Stimulated activated CD8-positive, alpha-beta memory T cell treated with anti-CD3 and anti-CD28 coated beads, Interleukin-7, amount 100 ng/mL, for 4 hours (primary cell): ENCODE measurements at places on chromosomes 3 and 15.

DNA sequence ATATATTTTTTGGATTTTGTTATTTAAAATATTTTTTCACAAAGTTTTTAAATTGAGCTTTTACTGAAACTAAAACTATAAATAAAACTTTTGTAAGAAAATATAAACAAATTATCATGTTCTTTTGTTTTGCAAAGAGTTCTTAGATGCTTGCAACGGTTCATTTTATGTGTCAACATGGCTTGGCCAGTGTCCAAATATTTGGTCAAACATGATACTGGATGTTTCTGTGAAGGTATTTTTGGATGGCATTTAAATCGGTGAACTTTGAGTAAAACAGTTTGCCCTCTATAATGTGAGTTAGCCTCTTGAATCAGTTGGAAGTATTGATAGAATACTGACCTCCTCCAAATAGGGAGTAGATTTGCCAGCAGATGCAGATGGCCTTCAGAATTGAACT is 612.6 kb upstream of the NECTIN3 start:
- no peak for DNase-seq

DNA sequence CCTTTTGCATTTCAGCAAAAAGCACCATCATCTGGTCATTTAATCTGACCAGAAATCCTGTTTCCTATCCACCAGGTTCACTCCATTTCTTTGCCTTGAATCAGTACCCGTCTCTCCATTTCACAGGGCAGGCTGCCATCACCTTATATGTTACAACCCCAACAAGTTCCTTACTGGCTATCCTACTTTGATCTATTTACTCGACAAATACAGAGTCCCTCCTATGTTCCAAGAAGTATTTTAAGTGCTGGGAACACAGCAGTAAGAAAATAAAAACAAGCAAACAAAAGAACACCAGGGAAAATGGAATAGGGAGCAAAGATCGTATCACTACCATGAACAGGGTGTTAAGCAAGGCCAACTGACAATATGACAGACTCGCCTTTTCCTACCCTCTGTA is 295.2 kb upstream of the WNT5A start:
- DNase-seq, result no peak

DNA sequence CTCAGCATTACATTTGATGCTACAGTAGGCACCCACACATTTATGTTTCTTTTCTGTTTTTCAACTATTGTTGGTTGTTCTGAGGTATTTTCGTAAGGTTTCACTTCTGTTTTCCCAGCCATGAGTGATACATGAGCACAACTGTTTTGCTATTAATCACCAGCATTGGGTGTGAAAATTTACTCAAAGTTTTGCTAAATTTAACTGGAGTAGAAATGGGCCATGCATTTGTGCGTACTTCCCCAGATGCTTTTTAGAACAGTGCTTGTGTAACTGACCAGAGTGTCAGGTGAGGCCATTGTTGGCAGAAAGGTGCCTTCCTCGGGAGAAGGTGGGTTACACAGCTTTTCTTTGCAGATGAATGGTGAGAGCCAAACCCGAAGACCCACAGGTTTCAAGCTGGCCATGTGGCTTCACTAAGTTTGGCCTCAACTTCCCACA is 70.4 kb downstream of the ST6GAL1 start:
- DNase-seq, result no peak

DNA sequence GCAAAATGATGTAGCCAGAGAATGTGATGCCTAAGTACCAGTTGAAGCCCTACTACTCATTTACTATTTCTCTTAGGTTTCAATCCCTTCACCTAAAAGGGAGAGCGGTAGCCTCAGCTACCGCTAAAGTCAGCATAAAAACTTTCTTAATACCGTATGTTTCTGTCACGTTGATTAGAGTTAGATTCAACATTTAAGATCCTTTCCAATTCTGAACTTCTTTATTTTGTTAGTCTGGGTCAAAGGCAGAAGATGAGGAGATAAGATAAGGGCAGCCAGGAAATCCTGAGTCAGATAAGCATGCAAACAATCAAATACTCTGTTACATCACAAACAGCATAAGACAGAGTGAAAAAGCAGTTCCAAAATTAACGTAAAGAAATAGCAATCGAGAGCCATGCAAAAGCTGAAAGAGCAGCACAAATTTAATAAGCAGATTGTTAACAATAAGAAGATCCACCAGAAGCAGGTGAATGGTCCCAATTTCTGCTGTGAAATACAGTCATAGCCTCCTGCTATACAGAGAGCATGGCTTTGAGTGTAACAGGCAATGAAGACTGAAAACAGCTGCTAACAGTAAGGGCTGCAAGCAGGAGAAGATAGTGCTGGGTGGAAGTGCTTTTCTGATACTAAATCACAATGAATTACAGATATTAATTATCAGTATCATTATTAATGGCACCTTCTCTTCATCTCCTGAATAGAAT is 3.0 kb downstream of the TMEM207 start:
- DNase-seq, result no peak

GRCh38 chr3:122458992-122459391 is 43.1 kb upstream of the WDR5B start:
- DNase-seq, result no peak

DNA sequence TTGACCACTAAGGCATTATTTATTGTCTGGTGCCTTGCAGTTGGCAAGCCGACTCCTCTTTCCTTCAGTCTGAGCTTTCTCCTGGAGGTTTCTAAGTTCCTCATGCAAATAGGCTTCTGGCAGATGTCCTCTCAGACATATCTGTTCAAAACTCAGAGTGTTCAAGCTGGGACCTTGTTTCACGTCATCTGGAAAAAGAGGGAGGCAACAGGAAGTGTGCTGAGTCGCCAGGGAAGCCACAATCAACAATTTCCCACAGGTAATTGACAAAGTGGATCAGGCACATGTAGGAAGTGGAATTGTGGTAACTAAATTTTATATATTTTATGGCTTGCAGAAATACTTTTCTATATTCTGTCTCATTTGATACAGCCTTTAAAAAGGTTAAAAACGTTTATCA is 14.6 kb downstream of the SCG5 start:
- no peak for DNase-seq

- DNase-seq, result no peak
Observed at GRCh38 chr15:53457479-53457878, 302.0 kb downstream of the WDR72 start.

DNA sequence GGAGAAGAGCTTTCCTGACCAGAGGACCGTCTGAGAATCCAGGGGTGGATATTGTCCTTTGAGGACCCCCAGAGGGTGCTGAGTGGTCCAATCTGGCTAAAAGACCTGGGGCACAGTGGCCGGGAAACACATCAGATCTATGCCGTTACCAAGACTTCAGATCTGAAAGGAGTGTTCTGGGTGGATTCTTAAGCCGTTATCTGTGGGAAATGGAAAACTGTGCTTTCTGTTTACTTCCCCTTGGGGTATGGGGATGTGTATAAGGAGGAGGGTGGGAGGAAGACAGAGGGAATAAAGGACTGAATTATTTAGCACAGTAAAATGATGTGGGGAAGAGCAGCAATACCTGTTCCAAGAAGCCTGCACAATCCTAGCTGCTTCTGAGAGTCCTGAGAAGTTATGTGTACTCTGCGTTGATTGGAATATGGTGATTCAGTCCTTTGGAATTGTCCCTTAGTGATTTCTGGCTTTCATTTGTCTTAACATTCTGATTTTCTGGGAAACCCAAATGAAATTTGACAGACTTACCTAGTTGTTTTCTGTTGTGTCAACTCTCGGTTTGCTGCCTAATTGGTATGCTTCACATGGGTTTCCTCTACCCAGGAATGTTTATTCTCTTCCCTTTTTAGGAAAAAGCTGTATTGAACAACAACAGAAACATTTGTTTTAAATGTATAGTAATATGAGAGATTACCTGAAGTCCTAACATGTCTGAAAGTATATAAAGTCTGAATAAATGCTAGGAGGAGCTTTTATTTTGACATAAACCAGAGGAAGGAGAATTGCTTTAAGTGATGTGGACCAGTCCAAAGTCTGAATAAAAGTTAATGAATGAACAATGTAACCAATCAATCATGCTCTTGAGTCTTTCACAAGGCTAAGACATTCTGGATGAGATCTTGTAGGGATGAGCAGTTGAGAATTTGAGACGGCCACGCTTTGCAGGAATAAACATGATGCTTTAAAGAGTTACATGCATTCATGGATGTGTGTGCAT is 427.1 kb upstream of the C2CD4B start:
- DNase-seq, result no peak

DNA sequence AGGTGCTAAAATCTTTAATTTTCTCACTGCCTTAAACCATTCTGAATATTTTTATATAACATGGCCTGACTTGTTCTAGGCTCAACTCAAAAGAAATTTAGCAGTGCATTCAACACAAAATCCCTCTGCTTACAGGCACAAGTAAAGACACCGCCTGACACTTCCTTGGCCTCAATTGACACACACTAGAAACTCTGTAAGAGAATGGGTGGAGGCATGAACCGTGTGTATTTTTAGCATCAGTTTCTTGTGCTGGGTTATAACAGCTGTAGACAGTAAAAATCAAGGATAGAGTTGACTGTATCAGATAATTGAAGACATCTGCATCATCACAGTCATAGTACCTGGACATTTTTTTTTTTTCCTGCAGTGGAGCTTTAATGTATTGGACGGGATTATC is 54.3 kb downstream of the SLC9A9 start:
- no peak for DNase-seq

DNA sequence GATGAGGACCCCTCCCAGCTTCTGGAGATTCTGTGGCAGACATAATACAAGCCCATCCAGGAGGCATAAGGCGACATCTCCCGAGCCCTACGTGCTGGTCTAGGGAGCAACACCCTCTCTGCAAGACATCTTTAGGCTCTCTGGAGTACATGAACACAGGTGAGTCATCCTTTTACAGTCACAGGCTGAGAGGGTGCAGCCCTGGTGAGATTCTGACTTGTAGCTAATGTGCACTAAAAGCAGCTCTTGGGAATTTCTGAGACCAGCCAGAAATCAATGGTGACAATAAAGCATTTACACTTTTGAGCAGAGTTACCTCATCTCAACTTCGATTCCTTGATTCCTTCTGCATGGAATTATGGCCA is 131.1 kb downstream of the XXYLT1 start:
- no peak for DNase-seq

- DNase-seq, result no peak
Observed at GRCh38 chr3:4409415-4409814, 57.7 kb downstream of the SUMF1 start.

- DNase-seq, result no peak
Observed at GRCh38 chr3:131079086-131079485, 52.4 kb downstream of the NEK11 start.

DNA sequence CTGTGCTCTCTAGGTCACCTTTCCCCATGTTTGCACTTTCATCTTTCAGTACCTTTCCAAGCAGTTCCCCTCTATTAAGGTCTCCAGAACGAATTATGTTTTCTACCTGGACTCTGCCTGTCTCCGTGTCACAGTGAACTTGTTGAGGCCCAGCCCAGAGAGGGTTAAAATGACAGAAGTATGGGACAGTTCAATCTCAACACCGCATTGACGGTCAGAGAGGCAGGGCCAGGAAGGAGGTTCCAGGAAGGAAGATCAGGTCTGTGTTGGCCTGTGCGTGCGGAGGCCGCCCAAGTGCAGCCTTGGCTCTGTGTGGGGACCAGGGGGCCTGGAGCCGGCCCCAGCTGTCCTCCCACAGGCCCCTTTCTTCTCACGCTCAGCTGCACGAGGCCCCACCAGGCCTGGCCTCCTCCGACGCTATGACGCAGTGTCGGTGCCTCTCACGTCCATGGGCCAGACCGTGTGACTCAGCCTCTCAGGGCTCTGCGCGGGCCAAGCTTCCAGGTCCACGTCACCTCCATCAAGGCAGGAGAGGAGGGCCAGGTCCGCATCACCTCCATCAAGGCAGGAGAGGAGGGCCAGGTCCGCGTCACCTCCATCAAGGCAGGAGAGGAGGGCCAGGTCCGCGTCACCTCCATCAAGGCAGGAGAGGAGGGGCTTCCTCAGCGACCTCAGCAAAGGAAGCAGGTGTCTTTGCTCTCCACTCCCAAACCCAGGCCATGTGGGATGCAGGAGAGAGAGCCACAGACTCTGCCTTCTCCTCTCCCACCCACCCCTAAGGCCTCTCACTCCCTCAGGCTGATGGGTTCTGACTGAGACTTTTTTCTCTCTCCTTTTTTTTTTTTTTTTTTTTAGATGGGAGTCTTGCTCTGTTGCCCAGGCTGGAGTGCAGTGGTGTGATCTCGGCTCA is 83.1 kb downstream of the CPN2 start:
- no peak for DNase-seq

DNA sequence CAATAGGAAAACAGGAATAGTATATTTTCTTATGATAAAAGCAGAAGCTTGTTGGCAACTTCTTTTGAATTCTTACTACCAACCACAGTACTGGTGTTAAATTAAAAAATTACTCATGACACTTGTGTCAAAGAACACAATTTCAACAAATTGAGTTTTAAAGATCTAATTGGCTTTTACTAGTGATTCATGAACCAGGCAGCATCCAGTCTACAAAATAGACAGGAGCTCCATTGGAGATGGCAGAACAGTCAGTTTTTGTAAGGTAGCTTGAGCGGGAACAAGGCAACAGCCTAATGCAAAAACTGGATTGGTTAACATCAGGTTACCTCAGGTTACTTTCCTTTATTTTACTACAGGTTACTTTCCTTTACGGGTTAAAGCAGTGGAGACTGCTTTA is 181.3 kb upstream of the THBS1 start:
- no peak for DNase-seq

GRCh38 chr15:59995568-59996297 is 8.4 kb upstream of the FOXB1 start:
- DNase-seq, result no peak

- no peak for DNase-seq
Observed at GRCh38 chr15:80924278-80924677, 65.3 kb downstream of the MESD start.

DNA sequence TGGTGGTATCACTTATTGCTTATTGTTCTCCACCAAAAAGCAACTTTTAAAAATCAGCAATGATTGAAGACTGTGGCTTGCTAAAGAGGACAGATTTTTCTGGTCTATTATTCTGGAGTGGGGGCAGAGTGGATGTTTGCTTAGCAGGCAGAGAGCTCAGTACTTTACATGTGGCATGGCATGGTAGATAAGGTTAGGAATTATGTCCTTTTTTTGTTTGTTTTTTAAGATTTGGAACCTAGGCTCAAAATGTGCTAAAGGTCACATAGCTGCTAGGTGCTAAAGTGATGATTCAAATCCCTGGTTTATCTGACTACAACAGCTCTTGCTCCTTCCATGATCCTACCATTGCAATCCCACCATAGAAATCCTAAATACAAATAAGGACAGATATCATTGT is 331.0 kb upstream of the ADAMTS9 start:
- no peak for DNase-seq
